ENCODE measurements at places on chromosomes 16 and 17.

GRCh38 chr17:31528291-31528874 is 136.9 kb downstream of the RAB11FIP4 start:
- no peak for DNase-seq

- no peak for DNase-seq
These were observed 54.4 kb upstream of the NETO2 start for GRCh38 chr16:47198180-47198575.

- DNase-seq, result no peak
These were observed 64.8 kb downstream of the C16orf95 start for GRCh38 chr16:87252269-87252970.

DNA sequence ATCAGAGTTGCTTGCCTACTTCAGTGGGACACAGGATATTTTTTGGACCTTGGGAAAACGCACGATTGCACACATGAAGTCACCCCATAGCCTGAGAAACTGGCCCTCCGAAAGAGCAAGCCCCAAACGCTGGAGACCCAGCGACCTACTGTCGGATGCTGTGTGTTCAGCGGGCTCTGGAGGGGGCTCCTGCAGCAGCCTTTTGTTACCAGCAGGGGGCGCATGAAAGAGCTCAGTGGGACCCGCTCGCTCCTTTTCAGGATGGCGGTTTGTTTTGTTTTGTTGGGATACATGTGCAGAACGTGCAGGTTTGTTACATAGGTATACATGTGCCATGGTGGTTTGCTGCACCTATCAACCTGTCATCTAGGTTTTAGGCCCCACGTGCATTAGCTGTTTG is 28.4 kb downstream of the MYH3 start:
- peak; percentile 34 for DNase-seq

GRCh38 chr17:21287703-21288449 is 3.4 kb downstream of the MAP2K3 start:
- DNase-seq, result peak; percentile 89

- no peak for DNase-seq
These were observed 49.0 kb upstream of the CHMP6 start for GRCh38 chr17:80942423-80943345.

DNA sequence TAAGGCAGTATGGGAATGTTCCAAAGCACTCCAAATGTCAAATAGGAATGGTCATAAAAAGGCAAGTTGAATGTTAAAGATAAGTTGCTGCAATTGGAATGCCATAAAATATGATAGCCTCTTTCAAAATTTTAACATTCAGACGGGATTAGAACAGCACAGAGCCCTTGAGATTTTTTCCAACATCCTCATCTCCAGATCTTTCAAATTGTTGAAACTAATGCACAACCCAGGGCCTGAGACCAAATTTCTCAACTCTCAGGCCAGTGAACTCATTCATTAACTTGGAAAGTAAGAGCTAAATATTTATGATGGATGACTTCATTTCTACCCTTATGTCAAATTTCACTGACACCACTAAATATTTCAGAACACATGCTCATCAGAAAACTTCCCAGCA is 346.5 kb upstream of the XYLT1 start:
- no peak for DNase-seq

DNA sequence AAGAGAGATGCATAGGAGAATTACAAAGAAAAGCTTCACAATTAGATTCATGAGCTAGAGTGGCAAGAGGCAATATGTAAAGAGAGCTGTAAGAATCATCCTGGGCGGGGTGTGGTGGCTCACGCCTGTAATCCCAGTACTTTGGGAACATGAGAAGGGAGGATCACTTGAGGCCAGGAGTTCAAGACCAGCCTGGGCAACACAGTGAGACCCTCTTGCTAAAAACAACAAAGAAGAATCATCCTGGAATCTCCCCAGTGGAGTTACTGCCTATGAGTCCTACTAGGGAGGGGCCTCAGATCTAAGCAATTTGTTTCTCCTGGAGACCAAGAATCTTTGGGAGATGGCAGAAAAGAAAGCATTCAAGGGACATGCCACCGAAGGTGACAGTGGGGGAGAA is 119.1 kb downstream of the HIC1 start:
- DNase-seq, result no peak

GRCh38 chr17:36072431-36073121 is 8.5 kb downstream of the CCL18 start:
- peak; percentile 62 for DNase-seq

- no peak for DNase-seq
These were observed 15.0 kb downstream of the MYO15B start for GRCh38 chr17:75602644-75603043.

DNA sequence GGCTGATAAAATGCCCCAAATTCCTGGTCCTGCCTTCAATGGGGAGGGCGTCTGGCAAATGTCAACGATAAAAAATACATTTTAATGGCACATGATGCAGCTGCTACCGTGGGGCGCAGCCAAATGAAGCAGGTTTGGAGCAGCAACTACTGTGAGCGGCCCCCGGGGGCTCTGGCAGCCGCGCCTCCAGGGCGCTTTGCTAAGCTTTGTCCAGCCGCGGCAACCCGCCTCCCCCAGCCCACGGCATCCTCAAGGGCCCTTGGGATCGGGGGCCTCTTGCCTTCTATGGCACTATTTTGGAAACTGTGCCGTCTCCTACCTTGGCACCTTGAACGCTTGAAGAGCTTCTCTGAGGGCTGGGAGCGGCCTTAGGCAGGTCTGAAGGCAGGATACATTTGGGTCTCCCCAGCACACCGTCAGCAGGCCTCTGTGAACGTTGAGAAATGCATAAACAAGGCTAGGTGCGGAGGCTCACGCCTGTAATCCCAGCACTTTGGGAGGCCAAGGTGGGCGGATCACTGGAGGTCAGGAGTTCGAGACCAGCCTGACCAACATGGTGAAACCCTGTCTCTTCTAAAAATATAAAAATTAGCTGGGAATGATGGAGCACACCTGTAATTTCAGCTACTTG is 25.1 kb downstream of the TBX4 start:
- DNase-seq, result no peak

- DNase-seq, result no peak
These were observed 10.8 kb upstream of the RASD1 start for GRCh38 chr17:17506893-17507464.

GRCh38 chr16:56866955-56867830 is 2.2 kb downstream of the SLC12A3 start:
- DNase-seq, result peak; percentile 43

DNA sequence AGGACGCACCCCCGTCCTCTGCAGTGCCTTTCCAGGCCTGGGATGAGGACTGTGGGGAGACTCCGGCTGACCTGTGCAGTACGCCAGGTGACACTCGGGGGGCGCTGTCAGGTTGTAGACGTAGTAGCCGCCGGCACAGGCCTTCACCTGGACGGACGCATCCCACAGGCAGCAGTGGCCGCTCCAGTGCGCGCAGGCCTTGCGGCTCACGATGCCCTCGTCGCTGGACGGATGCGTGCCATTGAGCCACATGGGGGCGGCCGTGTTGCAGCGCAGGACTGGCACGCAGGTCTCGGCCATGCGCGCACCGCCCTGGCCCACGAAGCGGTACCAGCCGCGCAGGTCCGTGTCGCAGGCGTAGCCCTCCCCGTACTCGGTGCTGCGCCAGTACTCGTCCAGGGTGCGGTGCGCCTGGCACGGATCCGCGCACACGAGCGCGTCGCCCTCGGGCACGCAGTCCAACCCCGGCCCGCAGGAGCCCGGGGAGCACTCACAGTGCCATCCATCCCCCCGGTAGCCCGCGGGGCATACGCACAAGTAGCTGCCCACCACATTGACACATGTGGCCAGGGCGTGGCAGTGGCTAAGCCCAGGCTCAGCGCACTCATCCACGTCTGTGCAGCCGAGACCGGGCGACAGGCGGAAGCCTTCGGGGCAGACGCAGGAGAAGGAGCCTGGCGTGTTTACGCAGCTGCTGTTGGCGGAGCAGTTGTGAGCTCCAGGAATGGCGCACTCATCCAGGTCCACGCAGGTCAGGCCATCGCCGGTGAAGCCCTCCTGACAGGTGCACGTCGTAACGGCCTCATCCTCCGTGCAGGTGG is 3.9 kb downstream of the UMOD start:
- peak; percentile 11 for DNase-seq

GRCh38 chr16:67104845-67105244 is 4.9 kb upstream of the PHAF1 start:
- DNase-seq, result no peak

- DNase-seq, result no peak
These were observed 162.0 kb downstream of the SALL1 start for GRCh38 chr16:50989047-50989446.

- DNase-seq, result no peak
These were observed 57.5 kb upstream of the CLEC19A start for GRCh38 chr16:19228052-19228451.

DNA sequence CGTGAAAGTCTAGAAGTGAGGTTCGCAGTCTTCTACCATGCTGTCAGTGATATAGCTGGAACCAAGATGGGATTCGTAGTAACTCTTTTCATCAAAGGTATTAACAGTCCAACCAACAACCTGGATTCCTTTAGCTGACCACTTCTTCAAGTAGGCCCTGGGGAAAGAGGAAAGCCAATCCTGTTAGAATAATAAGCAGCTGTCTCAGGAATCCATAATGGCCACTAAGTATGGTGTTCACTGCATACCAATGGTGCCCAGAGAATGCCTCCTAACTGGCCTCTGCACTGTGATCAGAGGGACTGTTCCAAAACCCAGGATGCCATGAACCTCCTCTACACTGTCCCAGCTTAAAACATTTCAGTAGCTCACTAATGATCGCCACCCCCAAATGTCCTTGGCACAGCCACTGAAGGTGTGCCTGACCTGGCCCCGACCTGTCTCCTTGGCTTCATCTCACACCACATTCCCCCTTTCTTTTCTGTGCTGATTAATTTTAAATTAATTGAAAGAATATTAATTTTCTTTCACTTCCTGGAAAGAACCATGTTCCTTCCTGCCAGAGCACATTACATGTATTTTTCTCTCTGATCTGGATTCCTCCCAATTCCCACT is 18.3 kb downstream of the GDE1 start:
- DNase-seq, result no peak

DNA sequence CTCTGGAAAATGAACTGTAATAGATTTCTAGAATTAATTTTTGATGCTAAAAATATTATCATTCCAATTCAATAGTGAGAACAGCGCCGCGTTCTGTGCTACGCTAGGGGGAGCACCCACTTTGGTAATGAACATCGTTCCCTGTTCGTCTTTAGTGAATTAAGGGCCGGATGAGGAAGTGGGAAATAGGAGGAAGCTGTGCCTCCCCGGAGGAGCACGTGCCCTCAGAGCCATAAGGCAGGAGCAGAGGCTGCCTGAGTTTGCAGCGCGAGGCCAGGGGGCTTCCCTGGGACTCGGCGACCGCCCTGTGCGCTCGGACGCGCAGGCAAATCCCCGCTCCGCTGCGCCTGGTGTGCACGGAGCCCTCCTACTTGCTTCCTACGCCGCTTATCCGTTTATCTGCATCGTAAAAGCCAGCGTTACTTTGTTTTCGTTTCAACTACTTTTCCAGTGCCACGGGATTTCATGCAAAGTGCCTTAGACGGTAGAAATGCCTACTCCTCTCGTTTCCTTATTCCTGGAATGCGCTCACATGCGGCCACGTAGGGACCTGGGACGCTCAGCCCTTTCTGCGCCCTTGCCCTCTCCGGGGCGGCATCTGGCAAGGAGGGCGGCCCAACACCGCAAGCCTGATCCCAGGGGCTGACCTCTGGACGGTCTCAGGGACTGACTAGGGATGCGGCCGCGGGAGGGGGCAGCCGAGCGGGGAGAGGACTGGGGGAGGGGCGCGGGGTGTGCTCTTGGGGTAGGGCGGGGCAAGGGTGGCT is 76.4 kb downstream of the KCNJ12 start:
- DNase-seq, result peak; percentile 61

- no peak for DNase-seq
These were observed 68.1 kb downstream of the COG7 start for GRCh38 chr16:23384878-23385277.

GRCh38 chr17:6259899-6260298 is 175.0 kb downstream of the AIPL1 start:
- no peak for DNase-seq

GRCh38 chr17:36152639-36153120 is 23.8 kb downstream of the TBC1D3B start:
- no peak for DNase-seq

GRCh38 chr17:42053731-42054500 is 3.5 kb upstream of the C17orf113 start:
- no peak for DNase-seq

DNA sequence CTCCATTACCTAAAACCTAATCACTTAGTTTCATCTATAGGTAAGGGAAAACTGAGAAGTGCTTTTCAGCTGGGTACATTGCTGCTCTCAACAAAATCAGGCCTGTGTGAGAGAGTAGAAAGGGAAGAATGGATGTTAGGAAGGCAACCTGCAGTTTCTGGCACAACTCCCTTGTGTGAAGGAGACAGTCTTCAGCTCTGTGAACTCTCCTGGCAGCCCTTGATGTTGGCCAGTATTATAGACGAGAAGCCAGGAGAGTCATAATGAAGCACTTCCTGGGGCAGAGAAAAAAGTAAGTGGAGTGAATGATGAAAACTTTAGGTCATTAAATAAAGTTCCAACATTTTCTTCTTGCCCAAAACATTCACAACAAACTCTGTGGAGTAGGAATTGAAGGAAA is 260.1 kb downstream of the IRX3 start:
- DNase-seq, result no peak

- DNase-seq, result peak; percentile 96
These were observed 2.7 kb upstream of the SPG7 start for GRCh38 chr16:89505204-89506112.

DNA sequence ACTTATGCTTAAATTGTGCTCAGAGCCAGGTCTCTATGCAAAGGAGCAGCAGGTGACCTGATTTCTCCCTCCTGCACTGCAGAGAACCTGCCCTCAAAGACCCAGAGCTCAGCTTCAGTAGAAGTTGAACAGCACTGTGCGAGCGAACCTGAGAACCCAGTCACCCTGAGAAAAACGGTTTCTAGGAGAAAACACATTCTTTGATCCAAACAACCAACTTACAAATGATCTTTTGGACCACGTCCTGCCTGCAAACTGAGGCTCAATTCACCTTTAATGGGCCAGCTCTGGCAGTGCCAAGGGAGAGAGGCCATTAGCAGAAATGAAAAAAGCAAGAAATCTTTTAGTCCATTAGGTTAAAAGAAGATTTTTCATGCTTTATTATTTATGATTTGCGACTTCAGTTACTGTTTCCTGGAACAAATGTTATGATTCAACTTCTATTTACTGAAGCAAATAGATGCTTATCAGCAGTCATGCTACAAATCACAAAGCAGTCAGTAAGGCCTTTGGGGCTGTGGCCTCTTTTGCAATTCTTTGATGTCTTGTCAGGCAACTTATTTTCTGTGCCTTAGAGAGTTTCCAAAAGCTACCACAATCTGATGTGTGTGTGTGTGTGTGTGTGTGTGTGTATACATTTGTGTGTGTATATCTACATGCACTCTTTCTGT is 65.7 kb upstream of the LRRC37A3 start:
- no peak for DNase-seq

DNA sequence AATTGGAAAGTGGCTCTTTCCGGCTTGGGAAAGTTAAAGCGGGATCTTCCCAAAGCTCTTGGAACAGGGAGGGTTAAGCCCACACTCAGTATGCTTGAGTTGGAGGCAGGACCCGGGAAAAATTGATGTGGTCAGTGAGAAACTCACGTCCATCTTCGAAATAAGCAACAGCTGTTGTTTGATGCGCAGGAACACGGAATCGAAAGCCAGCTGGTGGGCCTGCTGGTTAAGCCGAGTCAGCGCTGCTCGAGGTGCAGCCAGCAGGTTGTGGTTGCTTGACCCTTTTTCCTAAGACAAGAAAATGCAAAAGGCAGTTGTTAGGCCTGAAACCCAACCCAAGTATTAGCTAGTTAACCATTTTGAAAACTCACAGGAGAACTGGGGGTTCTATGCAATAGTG is 49.4 kb downstream of the COG7 start:
- DNase-seq, result no peak

- no peak for DNase-seq
These were observed 16.8 kb downstream of the MARCHF10 start for GRCh38 chr17:62791235-62791734.

All from erythroblast (primary cell).